ENCODE measurements at places on chromosomes 2 and 18. TPM values are rescaled to one million over a fixed set of nuclear protein-coding genes. Genes with fewer than 3 reads are reported as not detected.

DNA sequence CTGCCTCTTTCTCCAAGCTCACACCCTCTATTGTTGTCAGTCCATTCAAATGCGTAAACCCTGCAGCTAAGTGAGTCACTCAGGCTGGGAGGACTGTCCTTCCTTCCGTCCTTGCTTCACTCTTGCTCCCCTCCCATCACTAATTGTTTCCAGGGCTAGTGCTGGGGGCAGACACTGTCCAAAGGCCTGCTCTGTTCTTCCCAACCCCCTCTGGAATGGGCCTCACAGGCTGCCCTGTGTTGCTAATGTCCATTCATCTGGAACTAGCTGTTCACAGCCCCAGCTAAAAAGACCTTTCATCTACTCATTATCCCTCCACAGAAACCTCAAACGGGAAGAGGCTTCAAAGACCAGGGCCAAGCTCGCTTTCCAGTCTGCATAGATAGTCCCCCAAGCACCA lies 31.9 kb upstream of the NRP2 start:
- no peak for DNase-seq

DNA sequence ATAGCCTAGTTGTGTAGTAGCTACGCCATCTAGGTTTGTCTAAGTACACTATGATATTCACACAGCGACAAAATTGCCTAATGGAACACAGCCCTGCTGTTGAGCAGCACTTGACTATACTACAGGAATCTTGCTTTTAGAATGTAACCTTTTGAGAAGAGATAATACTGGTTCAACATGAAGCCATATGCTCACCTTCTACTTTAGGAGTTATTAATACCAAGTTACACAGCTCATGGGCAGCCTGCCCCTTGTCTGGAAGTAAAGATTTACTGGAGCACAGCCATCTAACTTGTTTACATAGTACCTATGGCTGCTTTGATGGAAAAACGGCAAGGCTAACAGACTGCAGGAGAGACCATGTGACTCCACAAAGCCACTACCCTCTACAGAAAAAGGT lies 174.8 kb downstream of the DYM start:
- peak; percentile 3 for DNase-seq

DNA sequence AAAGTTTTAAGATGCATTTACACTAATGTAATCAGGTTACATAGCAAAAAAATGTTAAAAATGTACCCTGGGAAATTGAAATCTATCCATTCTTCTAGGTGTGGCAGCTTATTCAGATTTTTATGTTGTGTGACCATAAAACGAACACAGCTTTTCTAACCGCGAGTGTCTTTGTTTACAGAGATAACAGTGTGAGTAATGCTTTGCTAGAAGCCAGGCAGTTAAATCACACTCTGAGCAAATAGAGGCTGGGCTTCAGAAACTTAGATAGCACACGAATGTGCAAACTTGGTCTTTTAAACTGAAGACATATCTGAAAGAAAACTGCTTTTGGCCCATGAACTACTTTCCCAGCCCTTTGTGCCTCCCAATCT lies 116.1 kb downstream of the SPTBN1 start:
- DNase-seq, result no peak

DNA sequence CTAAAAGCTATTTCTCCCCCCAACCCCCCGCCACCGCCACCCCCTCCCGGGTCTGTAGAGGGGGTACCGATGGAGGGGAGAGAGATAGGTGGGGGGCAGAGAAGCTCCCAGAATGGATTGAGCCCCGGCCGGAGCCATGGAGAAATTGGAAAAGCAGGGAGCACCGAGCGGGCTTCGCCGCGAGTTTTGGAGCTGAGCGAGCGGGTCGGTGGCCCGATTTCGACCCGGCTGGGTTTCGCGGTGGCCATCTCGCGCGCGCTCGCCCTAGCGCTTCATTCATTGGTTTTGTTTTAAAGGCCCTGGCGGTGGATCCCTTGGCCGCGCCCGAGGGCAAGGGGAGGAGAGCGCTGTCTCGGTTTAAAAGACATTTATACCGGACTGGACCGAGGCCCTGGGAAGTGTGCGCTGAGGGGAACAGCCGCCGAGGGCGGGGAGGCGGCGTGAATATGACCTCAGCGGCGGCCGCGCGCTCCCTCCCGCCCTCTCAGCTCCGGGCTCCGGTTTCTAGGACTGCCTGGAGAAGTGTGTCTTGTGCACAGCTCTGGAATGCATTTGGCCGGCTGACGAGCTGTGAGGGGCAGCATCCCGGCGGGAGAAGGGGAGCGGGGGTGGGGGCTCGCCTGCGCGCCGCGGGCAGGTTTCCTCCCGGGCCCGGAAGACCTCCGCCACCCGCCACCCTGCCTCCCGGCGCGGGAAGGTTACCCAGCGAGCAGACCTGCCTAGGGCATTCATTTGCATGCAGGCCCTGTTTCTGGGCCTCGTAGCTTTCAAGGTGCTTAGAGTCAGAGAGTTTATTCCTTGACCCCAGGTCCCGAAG lies 1.7 kb upstream of the SMAD7 start:
- peak; percentile 87 for DNase-seq

DNA sequence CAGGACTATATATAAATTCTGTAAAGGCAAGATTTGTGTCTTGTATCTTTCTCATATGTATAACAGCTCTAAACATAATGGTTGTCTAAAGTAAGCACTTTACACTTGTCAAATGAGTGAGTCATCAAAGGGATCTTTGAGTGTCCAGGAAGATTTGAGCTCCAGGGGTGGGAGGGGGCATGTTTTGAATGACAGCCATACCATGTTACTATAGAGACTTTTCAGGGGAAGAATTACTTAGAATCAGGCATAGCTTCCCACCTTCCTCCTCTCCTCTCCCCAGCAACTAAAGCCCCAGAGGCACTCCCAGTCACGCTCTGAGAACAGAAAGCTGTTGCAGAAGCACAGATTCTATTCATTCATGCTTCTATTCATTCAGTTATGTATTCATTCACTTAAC lies 65.8 kb upstream of the ALK start:
- DNase-seq, result no peak

GRCh38 chr18:56593906-56594305 lies 44.5 kb downstream of the TXNL1 start:
- no peak for DNase-seq

- DNase-seq, result no peak
Observed at GRCh38 chr18:24470805-24471204, 10.4 kb downstream of the HRH4 start.

DNA sequence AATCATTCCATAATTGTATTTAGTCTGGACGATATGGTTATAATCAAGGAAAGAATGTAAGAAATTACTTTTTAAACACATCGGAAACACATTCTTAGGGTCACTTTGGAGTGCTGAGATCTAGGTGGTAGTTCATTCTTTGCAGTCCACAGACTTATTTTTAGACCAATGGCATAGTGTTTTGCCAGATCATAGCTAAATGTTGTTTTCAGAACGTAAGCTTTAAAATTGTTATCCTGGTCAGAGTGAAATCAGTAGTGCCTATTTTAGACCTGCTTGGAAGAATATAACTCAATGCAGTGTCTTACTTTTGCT lies 4.3 kb downstream of the MYL12A start:
- DNase-seq, result no peak

Gene TMEM163
- polyA plus RNA-seq, result 1.6 TPM

- DNase-seq, result no peak
Observed at GRCh38 chr2:160288324-160288723, 88.3 kb upstream of the ITGB6 start.

DNA sequence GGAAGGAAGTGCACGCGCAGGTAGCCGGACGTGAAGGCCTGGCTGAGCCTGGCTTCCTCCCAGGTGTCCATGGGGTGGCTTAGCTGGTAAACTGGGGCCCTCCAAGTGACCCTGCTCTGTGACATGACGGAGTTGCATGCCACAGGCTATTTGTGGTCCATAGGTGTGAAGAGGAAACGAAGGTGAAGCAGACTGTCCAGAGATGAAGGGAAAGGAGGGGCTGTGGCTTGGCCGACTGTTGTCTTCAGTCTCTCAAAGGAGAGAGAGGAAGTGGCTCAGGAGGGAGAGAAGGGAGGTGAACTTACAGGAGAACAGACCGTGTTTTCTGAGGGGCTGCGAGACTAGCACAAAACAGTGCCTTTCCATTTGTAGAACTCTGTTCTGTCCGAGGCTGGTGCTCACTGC lies 19.3 kb downstream of the INPP5D start:
- no peak for DNase-seq

GRCh38 chr2:234690569-234691213 lies 193.8 kb upstream of the ARL4C start:
- peak; percentile 40 for DNase-seq

GRCh38 chr2:10584242-10584753 lies 105.5 kb downstream of the NOL10 start:
- DNase-seq, result no peak

Gene IDH1
- polyA plus RNA-seq, result 109 TPM

Gene CLEC4F
- 0.12 TPM for polyA plus RNA-seq

Gene FIGN
- polyA plus RNA-seq, result 14.1 TPM

Gene SLC14A1
- polyA plus RNA-seq, result 1.7 TPM

DNA sequence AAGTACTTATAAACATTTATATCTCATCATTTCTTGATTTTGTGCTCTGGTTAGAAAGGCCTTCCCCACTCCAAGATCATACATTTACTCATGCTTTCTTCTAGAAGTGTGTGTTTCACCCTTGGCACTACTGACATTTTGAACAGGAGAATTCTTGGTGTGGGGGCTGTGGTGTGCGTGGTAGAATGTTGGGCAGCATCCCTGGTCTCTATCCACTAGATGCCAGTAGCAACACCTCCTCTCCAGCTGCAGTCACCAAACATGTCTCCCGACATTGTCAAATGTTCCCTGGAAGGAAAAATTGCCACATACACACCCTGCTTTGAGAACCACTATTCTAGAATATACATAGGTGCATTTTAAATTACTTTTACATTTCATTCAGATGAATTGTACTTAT lies 8.7 kb upstream of the TGIF1 start:
- no peak for DNase-seq

Gene CCL20
- polyA plus RNA-seq, result 0.48 TPM

Gene DUSP28
- 8.3 TPM for polyA plus RNA-seq

Gene FSIP2
- polyA plus RNA-seq, result 4.1 TPM

GRCh38 chr18:49857708-49858107 lies 44.4 kb upstream of the ACAA2 start:
- DNase-seq, result no peak
